Posterior vena cava (tissue), 2 donors: ENCODE measurements at places on chromosomes 5 and 9. TPM values are rescaled to one million over a fixed set of nuclear protein-coding genes. Genes with fewer than 3 reads are reported as not detected.

Gene PKD2L2
- total RNA-seq, result 0.29 TPM

Gene LRRC26
- total RNA-seq, result not detected

Gene SLC12A7
- total RNA-seq, result 34.6 TPM

Gene CLINT1
- 44.0 TPM for total RNA-seq

Gene FSD1L
- total RNA-seq, result 8.7 TPM

Gene RASGEF1C
- 0.24 TPM for total RNA-seq

Gene PDE6A
- not detected for total RNA-seq

Gene CNTFR
- 7.0 TPM for total RNA-seq

Gene NR5A1
- 0.14 TPM for total RNA-seq

Gene TAF11L5
- not detected for total RNA-seq

Gene SPATA31D4
- not detected for total RNA-seq

Gene ADAM19
- total RNA-seq, result 37.0 TPM

Gene DND1
- total RNA-seq, result 0.56 TPM

Gene MCC
- total RNA-seq, result 14.6 TPM

Gene HSPA4
- 70.4 TPM for total RNA-seq

Gene DUSP1
- 1,411 TPM for total RNA-seq

Gene PCDHGB4
- 4.8 TPM for total RNA-seq

Gene TAS2R1
- total RNA-seq, result not detected

Gene DNM1
- 19.0 TPM for total RNA-seq

Gene PCDHAC2
- total RNA-seq, result 0.33 TPM

Gene PCAT7
- not detected for total RNA-seq

Gene ELOVL7
- total RNA-seq, result 2.7 TPM

Gene SLC4A9
- total RNA-seq, result not detected

Gene PCDHGB3
- 5.0 TPM for total RNA-seq

Gene KIAA1958
- total RNA-seq, result 5.8 TPM

Gene AGXT2
- total RNA-seq, result not detected

Gene TSSK1B
- not detected for total RNA-seq

Gene SLC2A8
- 16.3 TPM for total RNA-seq

Gene IFNA2
- not detected for total RNA-seq

Gene TMEM252
- total RNA-seq, result not detected

Gene PCDHGA11
- total RNA-seq, result 4.8 TPM

Gene PCDHB14
- 8.7 TPM for total RNA-seq

Gene NSG2
- 0.29 TPM for total RNA-seq

Gene SV2C
- total RNA-seq, result 0.05 TPM

Gene CDK7
- 19.5 TPM for total RNA-seq

Gene OR1J2
- not detected for total RNA-seq

Gene CYLC2
- total RNA-seq, result not detected

Gene DEPDC1B
- total RNA-seq, result 0.67 TPM

Gene CDC42SE2
- 18.5 TPM for total RNA-seq

Gene RANBP3L
- total RNA-seq, result 0.76 TPM

Gene THBS4
- total RNA-seq, result 58.2 TPM

Gene APBA1
- total RNA-seq, result 8.9 TPM

Gene ANKRD31
- 0.42 TPM for total RNA-seq

Gene PCDHGA10
- 5.7 TPM for total RNA-seq

Gene C1QTNF2
- 7.1 TPM for total RNA-seq

Gene SIL1
- total RNA-seq, result 55.1 TPM

Gene C9orf50
- not detected for total RNA-seq

Gene JAKMIP2
- total RNA-seq, result 0.10 TPM

Gene SLC25A2
- 0.46 TPM for total RNA-seq

Gene CLTA
- total RNA-seq, result 109 TPM

Gene BARX1
- total RNA-seq, result not detected

Gene C9orf78
- 31.3 TPM for total RNA-seq

Gene PCDHB13
- 3.9 TPM for total RNA-seq

Gene GPR150
- 0.23 TPM for total RNA-seq

Gene SLC6A19
- total RNA-seq, result 0.09 TPM

Gene TAF1L
- not detected for total RNA-seq

Gene ZFP2
- 2.3 TPM for total RNA-seq

Gene PCDHA11
- 0.14 TPM for total RNA-seq

Gene TAF11L10
- not detected for total RNA-seq
